Anterior cingulate cortex (tissue), 58 donors: ENCODE measurements at places on chromosomes 1 and 21.
A peak's percentile ranks its signal among the peaks of the same experiment; 100 is the strongest.

- no peak for DNase-seq
Measured at GRCh38 chr1:91750398-91750996, 135.5 kb downstream of the TGFBR3 start.

- DNase-seq, result no peak
Measured at GRCh38 chr1:225465793-225466517, 38.1 kb upstream of the LBR start.

DNA sequence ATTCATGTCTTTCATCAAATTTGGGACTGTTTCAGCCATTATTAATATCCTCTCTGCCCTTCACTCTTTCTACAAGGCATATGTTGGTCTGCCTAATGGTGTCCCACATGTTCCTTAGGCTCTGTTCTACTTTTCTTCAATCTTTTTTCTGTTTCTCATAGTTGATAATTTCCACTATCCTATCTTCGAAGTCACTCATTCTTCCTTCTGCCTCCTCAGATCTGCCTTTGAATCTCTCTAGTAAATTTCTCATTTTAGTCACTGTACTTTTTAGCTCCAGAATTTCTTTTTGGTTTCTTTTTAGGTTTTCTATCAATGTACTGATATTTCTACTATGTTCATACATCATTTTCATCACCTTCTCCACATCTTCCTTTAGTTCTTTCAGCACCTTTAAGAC, 20.0 kb upstream of the NIBAN1 start:
- no peak for DNase-seq

DNA sequence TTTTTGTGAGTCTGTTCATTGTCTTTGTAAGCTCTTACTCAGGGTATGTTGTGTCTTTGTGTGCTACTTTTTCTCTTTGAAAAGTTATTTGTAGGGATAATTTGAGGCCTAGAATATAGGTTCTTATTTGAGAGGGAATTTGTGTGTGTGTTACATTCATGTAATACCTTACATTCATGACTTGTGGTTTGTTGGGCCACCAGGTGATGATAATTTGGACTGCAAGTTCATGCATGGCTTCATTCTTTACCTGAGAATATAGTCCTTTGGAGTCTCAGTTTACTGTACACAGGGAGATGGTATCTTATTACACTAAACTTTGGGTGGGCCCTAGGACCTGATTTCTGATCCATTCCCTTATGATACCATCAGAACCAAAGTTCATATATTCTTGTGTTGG, 51.8 kb upstream of the FASLG start:
- no peak for DNase-seq

GRCh38 chr1:13616234-13616633, 32.6 kb downstream of the PDPN start:
- DNase-seq, result no peak

DNA sequence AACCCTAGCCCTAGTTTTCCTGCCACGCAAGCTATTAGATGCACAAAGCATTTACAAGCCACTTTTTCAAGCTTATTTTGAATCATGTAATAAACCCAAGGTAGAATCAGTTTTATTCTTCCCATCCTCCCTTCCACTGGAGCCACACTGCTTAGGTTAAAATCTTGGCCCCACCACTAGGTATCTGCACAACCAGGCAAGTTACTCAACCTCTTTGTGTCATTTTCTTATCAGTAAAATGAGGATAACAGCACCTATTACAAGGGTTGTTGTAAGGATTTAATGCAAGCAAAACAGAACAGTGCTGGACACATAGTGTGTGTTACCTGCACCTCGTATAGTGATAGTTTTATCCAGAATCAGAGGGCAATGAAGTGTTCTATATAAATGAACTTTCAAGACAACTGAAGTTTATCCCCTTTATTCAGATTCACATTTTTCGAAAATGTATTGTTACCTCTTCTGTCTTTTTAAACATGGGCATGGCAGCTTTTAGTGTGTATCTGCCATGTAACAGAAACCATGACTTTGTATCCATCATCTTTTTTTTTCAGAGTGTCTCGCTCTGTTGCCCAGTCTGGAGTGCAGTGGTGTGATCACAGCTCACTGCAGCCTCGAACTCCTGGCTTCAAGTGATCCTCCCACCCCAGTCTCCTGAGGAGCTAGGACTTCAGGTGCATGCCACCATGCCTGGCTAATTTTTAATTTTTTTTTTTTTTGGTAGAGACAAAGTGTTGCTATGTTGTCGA, 17.2 kb upstream of the TTC39A start:
- no peak for DNase-seq

DNA sequence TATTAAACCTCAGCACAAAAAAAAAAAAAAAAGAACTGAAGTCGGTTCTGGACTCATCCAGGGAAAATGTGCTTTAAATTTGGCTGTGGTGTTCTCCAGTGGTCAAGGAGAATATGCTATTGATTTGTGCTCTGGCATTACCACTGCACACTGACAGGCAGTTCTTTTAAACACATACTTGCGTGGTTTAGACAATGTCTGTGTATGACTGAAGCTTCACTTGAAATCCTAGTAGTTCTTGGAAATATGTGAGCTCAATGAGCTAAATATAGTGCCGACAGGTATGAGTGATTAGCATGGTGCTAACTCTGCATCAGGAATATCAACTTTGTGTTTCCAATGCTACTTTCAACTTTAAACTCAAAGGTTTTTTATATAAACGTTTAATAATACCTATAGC, 415.6 kb downstream of the SMYD3 start:
- no peak for DNase-seq

- no peak for DNase-seq
Measured at GRCh38 chr1:18743233-18743632, 112.6 kb downstream of the PAX7 start.

DNA sequence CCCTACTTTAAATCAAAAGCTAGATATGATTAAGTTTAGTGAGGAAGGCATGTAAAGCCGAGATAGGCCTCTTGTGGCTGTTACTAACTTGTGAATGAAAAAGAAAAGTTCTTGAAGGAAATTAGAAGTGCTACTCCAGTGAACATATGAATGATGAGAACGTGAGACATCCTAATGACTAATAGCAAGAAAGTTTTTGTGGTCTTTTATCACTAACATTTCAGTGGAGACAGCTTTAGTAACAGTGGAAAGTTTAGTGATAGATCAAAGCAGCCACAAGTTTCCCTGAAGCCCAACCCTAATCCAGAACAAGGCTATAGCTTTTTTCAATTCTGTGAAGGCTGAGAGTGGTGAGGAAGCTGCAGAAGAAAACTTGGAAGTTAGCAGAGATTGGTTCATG, 73.6 kb upstream of the LRRC8B start:
- DNase-seq, result no peak

DNA sequence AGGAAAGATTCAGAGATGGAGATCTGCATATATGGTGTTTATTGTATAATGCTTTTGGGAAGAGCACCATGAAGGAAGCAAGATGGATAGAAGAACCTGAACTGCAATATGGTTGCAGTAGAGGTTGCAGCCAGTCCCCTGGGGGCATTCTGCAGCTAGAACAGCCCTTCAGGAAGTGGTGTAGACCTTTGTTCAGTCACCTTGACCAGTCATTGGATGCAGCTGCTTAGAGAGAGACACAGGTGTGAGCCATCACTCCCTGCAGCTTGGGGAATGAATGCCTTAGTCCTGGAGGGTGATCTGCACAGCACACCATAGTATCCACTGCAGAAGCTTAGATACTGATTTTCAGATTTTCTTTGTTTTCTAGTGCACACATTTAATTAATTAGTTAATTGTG, 42.3 kb downstream of the NEK7 start:
- DNase-seq, result no peak

GRCh38 chr1:14597343-14598006, 1.0 kb upstream of the KAZN start:
- DNase-seq, result no peak

- DNase-seq, result no peak
Measured at GRCh38 chr21:18058731-18059398, 185.8 kb upstream of the CHODL start.

DNA sequence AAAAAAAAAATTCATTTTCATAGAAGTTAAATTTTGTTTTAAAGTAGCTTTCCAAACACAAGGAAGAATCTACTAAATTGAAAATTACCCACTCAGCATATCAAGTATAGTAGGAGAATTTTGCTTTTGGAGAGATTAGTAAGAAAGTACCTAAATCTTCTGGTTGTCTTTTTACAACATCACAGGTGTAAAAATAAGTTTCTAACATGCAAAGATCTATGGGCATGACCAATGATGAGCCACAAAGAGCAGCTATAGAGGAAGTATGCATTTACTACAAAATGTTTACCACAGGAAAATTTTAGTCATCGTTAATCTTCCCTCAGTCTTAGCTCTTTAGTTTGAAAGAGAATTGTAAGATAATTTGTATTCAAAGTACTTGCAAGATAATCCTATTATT, 28.1 kb downstream of the ANGPTL3 start:
- no peak for DNase-seq

DNA sequence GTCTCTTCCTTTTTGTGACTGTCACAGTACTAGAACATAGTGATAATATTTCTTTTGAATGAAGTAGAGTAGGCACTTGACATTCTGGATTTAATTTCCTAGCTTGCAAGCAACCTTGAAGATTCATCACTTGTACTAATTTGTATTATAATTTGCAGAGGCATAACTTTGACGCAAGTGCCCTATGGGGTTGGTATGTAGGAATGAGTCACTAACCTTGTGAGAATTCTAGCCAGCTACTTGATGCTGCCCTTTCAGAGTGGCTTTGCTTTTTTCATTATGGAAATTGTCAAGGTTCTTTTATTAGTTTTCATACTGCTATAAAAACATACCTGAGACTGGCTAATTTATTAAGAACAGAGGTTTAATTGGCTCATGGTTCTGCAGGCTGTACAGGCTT, 13.7 kb upstream of the DPH5 start:
- no peak for DNase-seq

GRCh38 chr1:74245168-74245772, 10.1 kb downstream of the TNNI3K start:
- no peak for DNase-seq

- no peak for DNase-seq
Measured at GRCh38 chr1:18536356-18536755, 55.6 kb downstream of the KLHDC7A start.

DNA sequence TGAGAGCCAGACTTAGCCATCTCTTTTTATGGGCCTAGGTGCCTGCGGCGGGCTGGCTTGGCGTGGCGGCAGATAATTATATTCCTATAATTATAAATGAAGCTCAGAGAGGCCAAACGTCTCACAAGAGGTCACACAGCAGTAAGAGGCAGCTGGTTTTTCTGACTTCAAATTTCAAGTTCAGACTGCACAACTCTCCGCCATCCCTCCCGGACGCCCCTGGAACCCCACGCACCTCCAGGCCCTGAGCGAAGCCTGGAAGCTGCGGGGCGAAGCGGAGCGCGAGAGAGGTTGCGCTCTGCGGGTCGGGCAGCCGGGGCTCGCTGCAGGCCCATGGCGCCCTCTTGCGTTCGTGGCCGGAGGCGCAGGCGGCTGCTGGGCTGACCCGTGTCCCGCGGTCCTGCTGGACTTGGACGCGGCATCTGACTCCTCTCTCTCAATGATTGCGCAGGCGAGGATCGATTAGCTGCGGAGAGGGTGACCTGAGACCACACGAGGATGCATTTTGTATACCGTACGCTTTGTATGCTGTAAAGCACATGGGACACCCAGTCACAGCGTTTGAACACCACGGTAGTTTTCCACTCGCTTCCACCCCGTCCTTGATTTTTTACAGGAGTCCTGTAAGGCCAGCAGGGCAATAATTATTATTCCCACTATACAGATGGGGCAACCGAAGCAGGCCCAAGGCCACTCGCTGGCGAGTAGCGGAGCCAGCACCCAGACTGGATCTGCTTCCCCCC, 272.7 kb downstream of the FOXD2 start:
- DNase-seq, result peak; percentile 60

DNA sequence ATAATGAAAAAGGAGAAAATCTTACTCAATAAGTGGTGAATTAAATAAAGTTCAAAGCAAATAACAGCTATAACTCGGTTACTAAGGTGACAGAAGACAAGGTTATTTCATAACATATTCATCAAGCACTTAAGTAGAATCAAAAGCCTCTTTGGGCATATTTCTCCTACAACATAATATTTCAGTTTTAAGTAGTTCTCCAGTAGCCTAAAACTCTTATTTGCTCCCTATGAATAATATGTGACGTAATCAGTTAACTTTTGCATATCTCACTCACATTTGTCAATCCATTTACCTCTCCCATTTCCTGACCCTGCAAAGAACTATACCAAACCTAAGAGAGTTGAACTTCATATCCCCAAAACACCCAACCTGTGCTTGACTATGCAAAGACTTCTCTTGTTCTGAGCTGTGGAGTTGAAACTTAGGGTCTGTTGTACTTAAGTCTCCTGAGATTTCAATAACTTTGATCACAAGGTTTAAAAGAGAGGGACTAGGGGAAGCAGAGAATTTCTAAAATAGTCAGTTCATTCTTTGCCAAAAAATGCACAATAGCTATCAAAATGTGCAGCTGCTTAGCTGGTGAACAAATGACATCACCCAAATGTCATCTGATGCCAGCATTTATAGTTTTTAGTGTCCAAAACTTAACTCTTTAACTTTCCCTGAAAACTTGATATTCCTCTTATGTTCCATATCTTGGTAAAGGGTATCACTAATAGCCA, 37.2 kb downstream of the TTLL7 start:
- no peak for DNase-seq

- DNase-seq, result peak; percentile 73
Measured at GRCh38 chr1:24018611-24019580, 38.8 kb upstream of the SRSF10 start.

DNA sequence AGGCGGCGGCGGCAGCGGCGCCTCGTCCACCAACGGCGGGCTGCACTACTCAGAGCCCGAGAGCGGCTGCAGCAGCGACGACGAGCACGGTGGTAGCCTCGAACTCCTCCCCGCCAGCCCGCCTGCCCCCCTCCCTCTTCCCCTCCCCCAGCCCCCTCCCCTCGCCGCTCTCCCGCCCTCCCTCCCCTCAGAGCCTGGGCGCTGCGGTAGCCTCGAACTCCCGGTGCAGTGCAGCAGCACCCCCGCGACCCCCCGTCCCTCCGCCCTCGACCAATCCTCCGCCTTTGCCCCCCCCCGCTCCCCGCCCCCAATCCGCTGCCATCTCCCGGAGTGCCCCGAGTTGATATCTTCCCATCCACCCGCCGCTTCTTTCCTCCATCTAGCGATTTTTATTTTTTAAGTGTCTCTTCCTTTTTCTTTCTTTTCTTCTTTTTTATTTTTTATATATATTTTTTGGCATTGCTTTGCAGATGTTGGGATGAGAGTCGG, 516 bp downstream of the RCOR3 start:
- peak; percentile 73 for DNase-seq

- DNase-seq, result no peak
Measured at GRCh38 chr1:40592107-40592803, 60.8 kb downstream of the ZNF684 start.

- DNase-seq, result no peak
Measured at GRCh38 chr1:178619042-178619927, 105.8 kb upstream of the RALGPS2 start.

- DNase-seq, result no peak
Measured at GRCh38 chr1:245580651-245581050, 425.9 kb downstream of the KIF26B start.

DNA sequence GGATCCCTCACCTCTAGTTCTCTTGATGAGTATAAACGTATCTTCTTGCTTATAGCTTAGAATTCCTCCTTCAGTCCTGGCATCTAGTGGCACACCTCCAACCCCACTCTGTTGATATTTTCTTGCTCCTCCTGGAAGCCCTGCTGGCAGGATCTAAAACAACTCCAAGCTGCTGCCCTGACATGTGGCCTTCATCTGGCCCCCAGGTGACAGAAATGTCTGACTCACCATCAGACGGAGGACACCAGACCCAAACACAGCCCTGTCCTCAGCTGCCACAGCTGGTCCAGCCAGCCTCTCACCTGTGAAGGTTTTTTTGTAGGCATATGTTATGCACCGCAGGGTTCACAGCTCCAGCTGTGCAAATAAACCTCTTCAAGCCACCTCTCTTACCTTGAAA, 53.4 kb downstream of the KRTAP19-8 start:
- no peak for DNase-seq

GRCh38 chr1:7648761-7649384, 122.2 kb upstream of the VAMP3 start:
- no peak for DNase-seq
